ENCODE measurements at places on chromosomes 4 and X. TPM values are rescaled to one million over a fixed set of nuclear protein-coding genes. Genes with fewer than 3 reads are reported as not detected.

CXCL1 gene
- polyA plus RNA-seq: 1.5 TPM

C4orf50 gene
- polyA plus RNA-seq: 1.1 TPM

SPON2 gene
- polyA plus RNA-seq: 21.4 TPM

BOD1L1 gene
- polyA plus RNA-seq: 14.7 TPM

ADAMTS3 gene
- 3.9 TPM for polyA plus RNA-seq

CXCL6 gene
- polyA plus RNA-seq: 0.54 TPM

CSAG3 gene
- 6.0 TPM for polyA plus RNA-seq

FAM9C gene
- 4.7 TPM for polyA plus RNA-seq

POLA1 gene
- polyA plus RNA-seq: 5.4 TPM

TMEM255A gene
- polyA plus RNA-seq: 2.2 TPM

SYTL5 gene
- polyA plus RNA-seq: 1.0 TPM

ARSJ gene
- polyA plus RNA-seq: 1.6 TPM

PNMA5 gene
- 15.8 TPM for polyA plus RNA-seq

FOXR2 gene
- polyA plus RNA-seq: 2.3 TPM
